ENCODE measurements at places on chromosomes 2 and 18.
A peak's percentile ranks its signal among the peaks of the same experiment; 100 is the strongest.

DNA sequence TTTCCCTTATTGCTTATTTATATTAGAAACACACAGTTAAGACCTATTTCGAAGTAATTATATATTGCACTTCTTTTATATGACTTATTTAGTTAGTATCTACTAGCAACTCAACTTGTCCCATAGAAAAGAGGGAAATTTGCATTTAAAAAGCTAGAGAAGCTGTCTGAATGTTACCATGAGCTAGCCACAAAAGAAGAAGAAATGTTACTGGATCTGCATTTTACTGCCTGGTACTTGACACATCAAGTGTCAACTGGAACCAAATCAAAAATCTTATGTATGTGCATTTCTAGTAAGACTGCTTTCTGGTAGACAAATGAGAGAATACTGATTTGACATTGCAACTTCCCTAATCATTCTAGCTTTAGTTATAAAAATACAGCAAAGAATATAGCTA lies 424.6 kb upstream of the VRK2 start:
- DNase-seq, result no peak

GRCh38 chr2:1377473-1377872 lies 35.8 kb upstream of the TPO start:
- DNase-seq, result no peak

DNA sequence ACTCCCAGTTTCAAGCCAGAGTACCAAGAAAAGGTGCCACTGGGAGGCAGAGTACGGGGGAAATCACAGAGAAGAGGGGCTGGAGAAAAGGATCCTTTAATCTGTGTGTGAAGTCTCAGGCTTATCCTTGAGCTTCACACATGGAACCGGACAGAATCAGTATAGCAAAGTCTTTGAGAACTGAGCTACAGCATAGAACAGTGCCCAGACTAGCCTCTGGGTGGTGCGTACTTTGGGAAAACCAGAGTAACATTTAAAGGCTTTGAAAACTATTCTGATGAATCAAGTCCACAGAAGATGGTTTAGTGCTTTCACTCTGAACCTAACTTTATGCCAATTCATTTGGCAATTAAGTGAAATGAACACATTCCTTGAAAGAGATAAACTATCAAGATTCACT lies 83.1 kb downstream of the BABAM2 start:
- DNase-seq, result no peak

GRCh38 chr2:105925390-105925789 lies 180.7 kb downstream of the NCK2 start:
- DNase-seq, result no peak

GRCh38 chr18:24013051-24013450 lies 1.5 kb upstream of the TTC39C start:
- DNase-seq, result no peak

DNA sequence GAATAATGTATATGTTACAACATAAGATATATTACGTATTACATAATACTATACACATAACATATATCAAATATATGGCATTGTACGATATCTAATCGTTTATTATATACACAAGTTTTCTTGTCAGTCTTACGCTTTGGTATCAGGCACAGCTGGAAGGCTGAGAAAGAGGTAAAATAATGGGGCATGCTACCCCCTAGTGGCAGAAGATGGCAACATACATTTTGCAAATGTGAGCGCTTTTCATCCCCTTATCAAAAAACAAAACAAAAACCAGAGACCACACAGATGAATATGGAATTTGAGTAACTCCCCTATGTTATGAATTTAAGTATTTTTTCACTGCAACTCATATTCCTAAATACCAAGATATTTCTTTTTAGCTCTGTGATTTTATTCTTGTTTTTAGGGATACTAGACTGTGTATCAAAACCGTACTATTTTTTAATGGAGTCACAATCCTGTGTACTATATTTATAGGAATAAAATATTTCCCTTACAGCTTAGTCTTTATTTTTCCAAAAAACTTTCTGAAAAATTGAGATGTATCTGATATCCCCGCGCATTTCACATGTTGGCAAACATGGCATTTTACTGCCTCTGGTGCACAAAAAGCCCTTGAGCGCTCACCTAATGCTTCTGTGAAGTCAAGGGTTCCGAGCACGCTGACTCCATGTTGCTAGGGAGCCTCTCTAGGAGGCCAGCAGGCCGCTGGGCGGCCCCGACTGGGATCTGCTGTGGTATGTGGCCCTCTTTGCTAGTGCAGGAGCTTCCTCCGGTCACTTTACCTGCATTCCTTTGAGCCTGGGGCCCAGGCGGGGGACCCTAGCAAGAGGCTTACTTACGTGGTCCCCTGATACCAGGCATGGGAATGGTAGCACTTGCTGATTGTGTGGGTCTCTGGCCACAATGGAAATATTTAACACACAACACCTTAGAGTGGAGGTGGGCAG lies 62.5 kb downstream of the SLC4A3 start:
- DNase-seq, result no peak

- no peak for DNase-seq
These were observed 750.2 kb downstream of the SLC4A3 start for GRCh38 chr2:220377482-220378155.

DNA sequence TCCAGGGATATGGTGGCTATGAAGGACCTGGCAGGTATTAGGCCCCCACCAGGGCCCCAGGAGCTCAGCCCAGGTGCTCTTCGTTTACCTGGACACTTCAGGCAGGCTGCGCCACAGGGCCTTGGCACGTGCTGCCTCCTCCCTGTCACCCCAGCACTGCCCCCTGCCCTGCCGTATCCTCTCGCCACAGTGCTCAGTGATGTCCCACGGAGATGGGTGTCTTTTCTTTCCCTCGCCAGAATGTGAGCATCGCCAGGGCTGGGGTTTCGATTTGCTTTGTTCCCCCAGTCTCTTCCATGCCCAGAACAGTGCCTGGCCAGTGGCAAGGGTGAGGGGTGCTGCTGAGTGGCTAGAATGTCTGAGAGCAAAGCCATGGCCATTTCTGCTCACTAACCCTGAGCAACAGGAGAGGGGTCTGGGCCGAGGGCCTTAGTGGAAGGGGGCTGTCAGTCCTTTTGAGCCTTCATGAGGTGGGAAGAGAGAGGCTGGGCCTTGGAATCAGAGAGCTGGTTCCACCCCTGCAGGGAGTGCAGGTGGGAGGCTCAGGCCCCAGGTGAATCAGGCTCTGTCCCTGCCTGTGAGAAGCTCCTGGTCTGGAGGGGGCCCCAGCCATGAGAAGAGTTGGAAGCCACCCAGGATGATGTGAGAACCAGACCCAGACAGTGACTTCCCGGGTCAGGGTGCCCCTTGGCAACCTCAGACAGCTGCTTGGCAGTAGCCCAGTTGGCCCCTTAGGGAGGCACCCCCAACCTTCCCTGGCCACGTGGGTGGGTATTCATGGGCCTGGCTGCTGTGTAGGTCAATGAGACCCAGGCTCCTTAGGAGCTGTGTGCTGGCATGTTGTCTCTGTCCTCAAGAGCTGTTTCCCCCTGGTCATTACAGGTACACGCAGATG lies 129.9 kb upstream of the HS6ST1 start:
- DNase-seq, result no peak

- DNase-seq, result no peak
These were observed 62.7 kb downstream of the ZCCHC2 start for GRCh38 chr18:62585274-62586150.

DNA sequence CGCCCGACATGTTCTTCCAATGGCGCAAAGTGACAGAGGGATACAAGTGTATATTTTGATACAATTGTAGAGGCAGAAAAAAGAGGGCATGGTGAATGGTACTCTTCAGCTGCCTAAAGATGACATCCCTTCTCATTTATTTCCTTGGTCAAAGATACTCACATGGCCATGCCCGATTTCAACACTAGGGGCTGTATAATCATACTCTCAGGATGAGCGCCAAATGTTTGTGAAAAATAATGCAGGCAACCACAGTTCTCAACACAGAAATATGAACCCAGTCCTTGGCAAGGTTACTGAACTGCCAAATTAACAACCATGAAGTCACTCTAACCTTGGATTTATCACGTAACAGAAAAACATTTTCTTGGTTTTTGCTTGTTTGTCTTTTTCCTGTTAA lies 204.4 kb downstream of the CCDC102B start:
- no peak for DNase-seq

GRCh38 chr2:25229279-25230197 lies 61.2 kb upstream of the POMC start:
- no peak for DNase-seq

- no peak for DNase-seq
These were observed 39.1 kb downstream of the NTSR2 start for GRCh38 chr2:11630855-11631254.

DNA sequence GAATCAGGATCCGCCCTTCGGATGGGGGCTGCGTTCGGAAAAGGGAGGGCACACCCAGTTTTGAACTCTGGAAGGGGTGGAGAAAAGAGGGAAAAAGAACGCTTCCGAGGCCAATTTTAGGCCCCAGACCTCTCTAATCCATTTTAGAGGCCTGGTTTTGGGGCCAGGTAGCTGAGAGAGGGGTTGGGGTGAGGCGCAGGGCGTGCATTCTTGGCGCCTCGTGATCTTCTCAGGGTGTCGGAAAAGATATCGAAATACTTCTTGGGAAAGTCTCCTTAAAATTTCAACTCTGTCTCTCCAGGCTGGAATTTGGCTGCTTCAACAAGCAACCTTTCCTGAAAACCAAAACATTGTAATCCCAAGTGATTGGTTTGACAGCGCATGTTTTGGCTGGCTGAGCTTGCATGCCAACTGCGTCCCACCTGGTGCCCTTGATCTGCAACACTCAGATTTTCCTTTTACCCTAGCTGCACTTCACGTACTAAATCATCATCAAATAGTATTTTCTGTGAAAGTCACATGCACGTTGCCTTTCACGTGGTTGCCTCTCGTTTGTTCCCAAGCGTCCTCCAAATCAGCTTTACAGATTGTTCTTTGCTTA lies 864 bp upstream of the XPO1 start:
- peak; percentile 25 for DNase-seq

GRCh38 chr2:121666042-121666441 lies 16.8 kb upstream of the CLASP1 start:
- DNase-seq, result no peak

GRCh38 chr2:69686813-69687212 lies 43.3 kb upstream of the AAK1 start:
- DNase-seq, result no peak

GRCh38 chr2:164617466-164617865 lies 3.8 kb downstream of the GRB14 start:
- DNase-seq, result no peak

DNA sequence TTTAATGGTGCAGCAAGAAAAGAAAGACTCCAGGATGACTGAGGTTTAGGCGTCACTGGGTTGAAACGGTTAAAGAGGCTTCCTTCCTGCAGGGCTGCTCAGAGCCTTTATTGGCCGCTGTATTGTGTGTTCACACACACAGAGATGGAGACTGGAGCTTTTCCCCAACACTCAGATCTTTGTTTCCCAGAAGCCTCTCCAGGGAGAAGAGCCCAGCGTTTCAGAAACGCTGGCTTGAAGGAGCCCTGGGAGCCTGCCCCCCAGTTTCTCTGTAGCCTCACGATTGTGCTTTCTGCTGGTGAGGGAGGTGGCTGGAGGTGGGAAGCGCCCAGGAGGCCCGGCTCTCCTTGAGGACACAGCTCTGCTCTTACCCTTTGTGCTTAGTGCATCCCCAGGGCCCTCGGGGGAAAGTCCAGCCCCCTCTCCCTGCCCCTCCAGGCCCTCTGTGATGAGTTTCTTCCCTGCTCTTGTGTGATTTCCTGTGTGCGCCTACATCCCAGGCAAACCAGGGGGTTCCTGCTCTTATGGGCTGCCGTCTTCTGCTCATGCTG lies 37.1 kb downstream of the RRM2 start:
- no peak for DNase-seq

DNA sequence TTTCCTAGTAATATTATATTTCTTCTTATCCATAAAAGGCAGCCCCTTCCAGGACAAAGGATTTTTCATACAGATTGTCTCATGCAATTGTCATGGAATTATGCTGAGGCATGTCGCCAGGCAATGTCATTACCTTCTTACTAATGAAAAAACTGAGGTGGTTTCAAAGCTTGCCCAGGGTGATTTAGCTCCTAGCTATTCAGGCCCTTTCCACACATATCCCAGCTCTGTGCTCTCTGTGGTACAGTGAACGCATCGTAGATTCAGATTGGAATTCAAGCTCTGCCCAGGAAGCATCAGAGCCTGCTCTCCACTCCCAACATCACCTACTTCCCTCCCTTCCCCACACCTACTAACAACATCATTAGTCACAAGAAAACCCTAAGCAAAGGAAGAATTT lies 60.1 kb downstream of the ATP8B1 start:
- no peak for DNase-seq

GRCh38 chr2:86675511-86676015 lies 44.5 kb upstream of the RMND5A start:
- DNase-seq, result no peak

GRCh38 chr18:44594799-44595467 lies 85.8 kb upstream of the SETBP1 start:
- no peak for DNase-seq

GRCh38 chr2:55837073-55837472 lies 86.5 kb downstream of the EFEMP1 start:
- DNase-seq, result no peak

GRCh38 chr18:5059696-5060032 lies 137.4 kb downstream of the AKAIN1 start:
- no peak for DNase-seq

- DNase-seq, result no peak
These were observed 21.8 kb downstream of the SCN3A start for GRCh38 chr2:165182029-165182428.

DNA sequence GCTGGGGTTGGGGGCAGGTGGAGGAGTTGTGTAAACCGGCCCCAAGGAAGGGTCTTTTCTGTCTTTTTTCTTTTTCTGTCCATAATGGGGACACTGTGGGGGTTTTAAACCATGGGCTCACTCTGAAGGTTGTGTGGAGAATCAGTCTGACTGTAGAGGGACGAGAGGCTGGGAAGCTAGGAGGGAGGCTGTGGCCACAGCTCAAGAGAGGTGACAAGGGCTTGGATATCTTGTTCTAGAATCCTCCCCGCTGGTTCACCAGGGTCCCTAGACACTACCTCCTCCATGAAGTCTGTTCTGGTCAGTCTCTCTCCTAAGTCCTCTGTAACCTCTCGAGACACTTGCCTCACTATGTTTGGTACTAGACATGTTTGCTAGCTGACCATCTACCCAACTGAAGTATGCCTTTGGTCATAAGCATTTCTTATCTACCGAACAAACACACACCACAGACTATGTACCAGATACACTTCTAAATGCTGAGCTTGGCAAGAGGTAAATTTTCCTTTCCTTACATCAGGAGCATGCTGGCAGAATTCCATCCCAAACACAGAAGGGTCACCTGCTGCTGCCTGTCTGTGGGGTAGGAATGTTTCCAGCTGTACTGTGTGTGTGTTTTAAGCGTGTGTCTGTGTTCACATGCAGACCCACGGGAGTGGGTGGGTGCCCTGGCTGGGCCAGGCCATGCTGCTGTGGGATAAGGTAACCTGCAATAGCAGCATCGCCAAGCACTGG lies 69.6 kb upstream of the MGAT4A start:
- no peak for DNase-seq

- no peak for DNase-seq
These were observed 496.1 kb upstream of the RAB6C start for GRCh38 chr2:129483366-129483765.

DNA sequence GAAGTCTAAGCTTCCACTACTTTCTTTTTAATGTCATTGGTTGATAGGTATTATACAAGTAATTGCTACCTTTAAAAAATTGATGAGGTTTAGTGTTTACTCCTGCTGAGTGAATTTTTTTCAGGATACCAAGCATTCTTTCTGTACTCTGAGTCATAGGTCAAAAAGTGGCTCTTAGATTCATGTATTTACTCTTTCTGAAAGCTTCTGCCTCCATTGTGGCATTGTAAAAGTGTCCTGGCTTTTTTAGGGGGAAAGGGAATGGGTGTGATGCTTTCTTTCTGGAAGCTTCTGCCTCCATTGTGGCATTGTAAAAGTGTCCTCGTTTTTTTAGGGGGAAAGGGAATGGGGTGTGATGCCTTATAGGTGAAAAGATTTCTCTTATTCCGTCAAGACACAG lies 286.5 kb downstream of the LPIN1 start:
- DNase-seq, result no peak

All from activated T-helper 1 cell treated with anti-CD3 and anti-CD28 coated beads, Interleukin-2, amount 50 U/mL, for 16 hours (primary cell).